Stimulated activated CD4-positive, alpha-beta T cell treated with anti-CD3 and anti-CD28 coated beads, TNF-alpha, amount 100 ng/mL, for 1 hour (primary cell): ENCODE measurements at places on chromosomes 2 and 18.
A peak's percentile ranks its signal among the peaks of the same experiment; 100 is the strongest.

GRCh38 chr2:191635333-191636234 lies 42.4 kb upstream of the NABP1 start:
- no peak for DNase-seq

GRCh38 chr2:28377195-28377816 lies 15.4 kb upstream of the FOSL2 start:
- no peak for DNase-seq

GRCh38 chr2:170715062-170715931 lies at the start of gene SP5:
Gene SP5, plus strand, starts transcription at chr2:170715337. Its CDS starts 176 bp downstream, at chr2:170715513.
- peak; percentile 8 for DNase-seq

GRCh38 chr18:23138471-23138870 lies 3.2 kb downstream of the CABLES1 start:
- DNase-seq = no peak

DNA sequence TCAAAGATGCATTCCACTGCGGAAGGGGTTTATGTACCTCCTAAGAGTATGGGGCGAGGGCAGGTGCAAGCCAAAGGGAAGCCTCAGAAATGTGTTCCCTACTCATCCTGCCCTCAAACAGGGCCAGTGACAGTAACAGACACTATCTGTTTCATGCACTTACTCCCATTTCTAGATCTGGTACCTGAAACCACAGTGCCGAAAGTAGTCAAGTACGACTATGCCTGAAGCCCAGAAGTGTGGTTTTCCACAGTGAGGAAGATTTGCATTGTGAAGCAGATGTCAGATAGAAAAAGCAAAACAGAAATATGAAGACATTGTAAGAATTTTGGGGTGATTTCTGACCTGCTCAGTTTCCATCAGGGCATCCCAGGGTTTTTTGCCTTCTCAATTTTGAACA lies 748.7 kb downstream of the RNF144A start:
- DNase-seq = no peak

GRCh38 chr18:24497031-24497754 lies 36.8 kb downstream of the HRH4 start:
- no peak for DNase-seq

- DNase-seq = no peak
Measured at GRCh38 chr2:76867854-76868253, 654.3 kb downstream of the LRRTM4 start.

- DNase-seq = no peak
Measured at GRCh38 chr18:10935588-10935987, 213.8 kb downstream of the PIEZO2 start.

DNA sequence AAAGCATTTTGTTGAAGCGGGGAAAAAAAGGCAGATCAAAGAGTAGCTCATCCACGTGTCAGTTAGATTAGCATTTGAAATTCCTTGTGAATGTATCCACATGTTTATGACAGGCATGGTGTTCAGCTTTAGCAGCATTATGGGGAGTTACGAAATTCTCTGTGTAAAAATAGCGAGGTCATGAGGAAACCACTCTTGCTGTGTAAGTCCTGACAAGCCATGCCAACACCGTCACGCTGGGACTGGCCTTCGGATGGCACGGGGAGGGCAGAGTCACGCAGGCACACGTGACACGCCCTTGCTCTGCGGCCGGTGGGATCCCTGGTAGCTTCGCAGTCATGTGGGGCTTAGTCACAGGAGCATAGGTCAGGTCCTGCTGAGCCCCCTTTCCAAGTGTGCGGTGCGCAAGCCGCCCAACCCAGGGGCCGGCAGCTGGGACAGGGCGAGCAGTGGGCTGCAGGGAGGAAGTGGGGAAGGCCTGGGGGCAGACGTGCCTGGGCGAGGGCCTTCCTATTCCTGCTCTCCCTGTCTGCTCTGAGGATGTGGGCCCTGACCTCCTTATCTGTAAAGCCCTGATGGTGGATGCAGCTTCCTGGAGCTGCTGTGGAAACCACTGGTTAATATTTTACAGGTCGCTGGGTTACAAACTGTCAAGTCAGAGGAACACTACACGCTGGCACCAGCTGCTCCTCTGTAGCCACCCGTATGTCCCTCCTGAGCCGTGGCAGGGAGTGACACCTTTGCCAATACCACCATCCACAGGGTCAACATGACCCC lies 18.0 kb downstream of the MBP start:
- DNase-seq = no peak

- DNase-seq = no peak
Measured at GRCh38 chr2:148650881-148651280, 6.3 kb downstream of the EPC2 start.

GRCh38 chr18:12023375-12023774 lies 42.1 kb downstream of the IMPA2 start:
- no peak for DNase-seq

GRCh38 chr2:32064021-32064601 lies 755 bp downstream of the SPAST start:
- no peak for DNase-seq
